Jurkat, Clone E6-1 (cell line): ENCODE measurements at places on chromosomes 6 and 20.

GRCh38 chr6:101878554-101879276 lies 485.2 kb downstream of the GRIK2 start:
- DNase-seq = no peak

DNA sequence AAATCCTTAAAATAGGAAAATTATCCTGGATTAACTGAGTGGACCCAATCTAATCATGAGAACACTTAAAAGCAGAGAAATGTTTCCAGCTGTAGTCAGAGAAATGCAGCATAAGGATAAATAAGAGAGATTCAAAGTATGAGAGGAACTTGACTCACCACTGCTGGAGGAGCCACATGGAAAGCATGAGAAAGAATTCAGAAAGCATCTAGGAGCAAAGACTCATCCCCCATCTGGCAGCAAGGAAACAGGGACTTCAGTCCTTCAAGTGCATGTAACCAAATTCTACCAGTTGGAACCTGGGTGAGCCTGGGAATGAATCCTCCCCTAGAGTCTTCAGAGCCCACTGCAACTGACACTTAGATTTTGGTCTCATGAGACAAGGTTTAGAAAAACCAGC lies 33.7 kb downstream of the RNF146 start:
- DNase-seq = no peak

DNA sequence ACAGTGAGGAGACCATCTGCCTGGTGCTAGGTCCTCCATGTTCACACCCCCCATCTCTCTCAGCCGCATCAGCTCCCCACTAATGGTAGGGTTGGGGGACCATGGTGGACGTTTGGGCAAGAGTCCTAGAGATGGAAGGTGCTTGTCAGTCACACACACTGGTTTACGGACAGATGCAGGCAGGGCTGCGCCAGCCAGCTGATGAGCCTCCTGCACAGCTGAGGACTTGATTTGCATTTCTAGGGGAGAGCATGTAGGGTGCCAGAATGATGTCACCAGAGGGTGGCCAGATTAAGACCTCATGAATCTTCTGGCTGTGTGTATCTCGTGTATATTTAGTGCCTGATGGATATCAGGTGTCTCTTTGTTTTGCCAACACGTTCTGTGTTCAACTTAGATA lies 28.6 kb downstream of the CST8 start:
- no peak for DNase-seq

DNA sequence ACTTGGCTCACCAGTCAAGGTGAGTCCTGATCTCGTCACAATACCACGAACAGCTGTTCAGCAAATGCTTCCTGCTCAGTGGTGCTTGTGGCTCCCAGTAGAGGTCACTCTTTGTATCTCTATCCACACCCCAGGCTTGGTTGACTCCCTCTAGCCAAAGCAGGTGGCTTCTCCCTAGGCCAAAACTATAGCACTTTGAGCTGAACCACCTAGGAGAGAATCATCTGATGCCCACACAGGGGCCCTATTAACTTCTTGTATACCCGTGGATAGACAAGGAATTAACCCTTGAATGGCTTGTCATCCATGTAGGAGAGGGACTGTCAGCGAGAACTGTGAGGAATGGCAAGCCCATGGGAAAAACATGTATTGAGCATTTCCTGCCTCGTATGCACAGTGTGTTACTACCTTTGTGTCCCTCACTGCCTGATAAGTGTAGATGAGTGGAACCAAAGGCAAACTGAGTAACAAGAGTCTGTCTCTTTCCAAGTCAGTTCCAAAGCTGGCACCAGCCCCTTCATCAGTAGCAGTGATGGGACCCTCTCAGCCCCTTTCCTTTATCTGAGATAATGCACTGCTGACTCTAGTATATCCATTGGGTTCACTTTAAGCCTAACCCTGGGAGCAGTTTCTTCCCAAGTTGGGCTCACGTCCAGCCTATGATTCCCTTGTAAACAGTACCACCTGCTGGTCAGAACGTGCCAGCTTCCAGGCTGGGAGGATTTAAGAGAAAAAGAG lies 42.5 kb downstream of the EIF2S2 start:
- DNase-seq = peak; percentile 57

- DNase-seq = no peak
Observed at GRCh38 chr6:38912378-38912777, 136.2 kb upstream of the GLP1R start.

DNA sequence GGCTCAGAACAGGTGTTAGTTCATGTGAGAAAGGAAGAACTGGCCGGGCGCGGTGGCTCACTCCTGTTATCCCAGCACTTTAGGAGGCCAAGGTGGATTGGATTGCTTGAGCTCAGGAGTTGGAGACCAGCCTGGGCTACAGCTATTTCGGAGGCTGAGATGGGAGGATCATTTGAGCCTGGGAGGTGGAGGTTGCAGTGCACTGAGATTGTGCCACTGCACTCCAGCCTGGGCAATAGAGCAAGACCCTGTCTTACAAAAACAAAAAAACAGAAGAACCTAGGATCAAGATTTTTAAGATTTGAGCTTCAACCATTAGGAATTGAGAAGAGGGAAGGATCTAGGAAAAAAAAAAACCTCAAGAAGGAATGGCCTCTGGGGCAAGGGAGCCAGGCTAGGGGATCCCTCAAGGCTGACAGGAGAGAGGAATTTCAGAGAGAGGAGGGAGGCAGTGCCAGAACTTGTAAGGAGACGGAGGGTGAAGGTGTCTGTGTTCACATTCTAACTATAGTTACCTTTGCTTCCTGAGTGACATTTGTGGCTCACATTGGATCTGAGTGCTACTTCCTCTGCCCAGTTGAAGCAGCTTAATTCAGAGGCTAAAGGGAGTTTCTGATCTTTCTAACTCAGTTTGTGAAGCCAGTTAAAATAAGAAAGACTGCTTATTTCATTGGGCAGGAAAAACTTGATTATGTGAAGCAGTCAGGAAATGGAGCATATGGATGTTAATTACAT lies 26.1 kb downstream of the CHMP4B start:
- no peak for DNase-seq

GRCh38 chr6:124123617-124124209 lies 320.0 kb downstream of the NKAIN2 start:
- no peak for DNase-seq

DNA sequence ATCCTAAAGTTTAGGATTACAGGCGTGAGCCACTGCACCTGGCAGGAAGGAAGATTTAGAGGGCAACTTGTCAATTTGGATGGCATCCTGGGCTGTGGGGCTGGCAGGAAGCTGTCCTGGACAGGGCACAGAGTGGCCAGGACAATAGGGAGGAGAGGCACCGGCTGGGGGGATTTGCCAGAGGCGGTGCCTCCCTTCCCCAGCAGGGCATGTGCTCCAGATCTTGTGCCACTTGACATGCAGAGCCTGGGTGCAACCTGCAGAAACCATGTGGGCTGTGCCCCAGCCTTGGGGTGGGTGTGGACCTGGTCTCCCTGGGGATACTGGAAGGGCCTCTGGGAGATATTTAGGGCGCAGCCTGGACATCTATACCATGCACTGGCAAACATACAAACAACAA lies 58.6 kb upstream of the EEF1A1 start:
- no peak for DNase-seq

DNA sequence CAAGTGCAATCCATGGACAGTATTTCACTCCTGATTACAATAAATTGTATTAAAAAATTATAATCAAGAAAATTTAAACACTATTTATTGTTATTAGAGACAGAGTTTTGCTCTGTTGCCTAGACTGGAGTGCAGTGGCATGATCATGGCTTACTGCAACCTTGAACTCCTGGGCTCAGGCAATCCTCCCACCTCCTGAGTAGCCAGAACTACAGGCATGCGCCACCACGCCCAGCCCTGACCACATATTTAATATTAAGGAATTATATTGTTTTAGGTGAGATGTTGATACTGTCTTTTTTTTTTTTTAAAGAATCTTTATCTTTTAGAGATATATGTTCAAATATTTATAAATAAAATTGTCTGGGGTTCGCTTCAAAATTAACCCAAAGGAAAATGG lies 14.6 kb downstream of the LCA5 start:
- no peak for DNase-seq
